ENCODE measurements at places on chromosomes 1 and 21.

- DNase-seq = peak; percentile 46
Measured at GRCh38 chr1:11874258-11874562, 15.5 kb upstream of the NPPB start.

DNA sequence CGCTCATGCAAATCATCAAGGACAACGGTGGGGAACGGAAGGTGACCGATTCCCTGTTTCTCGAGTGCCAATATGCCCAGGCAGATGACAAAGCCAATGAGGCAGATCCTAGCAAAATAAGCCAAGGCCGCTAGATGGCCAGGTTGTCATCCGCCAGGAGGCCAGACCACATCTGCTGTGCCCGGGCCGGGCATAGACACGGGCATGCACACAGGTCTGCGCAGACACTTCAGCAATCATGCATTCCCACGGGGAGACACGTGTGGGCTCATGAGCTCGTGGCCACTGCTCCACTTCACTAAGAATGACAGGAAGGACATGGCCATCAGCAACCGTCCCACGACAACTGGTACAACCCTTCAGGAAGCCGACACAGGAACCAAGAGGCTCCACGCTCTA, 23.4 kb downstream of the WDR4 start:
- DNase-seq = no peak

- peak; percentile 51 for DNase-seq
Measured at GRCh38 chr1:170881268-170882265, 53.8 kb upstream of the MROH9 start.

DNA sequence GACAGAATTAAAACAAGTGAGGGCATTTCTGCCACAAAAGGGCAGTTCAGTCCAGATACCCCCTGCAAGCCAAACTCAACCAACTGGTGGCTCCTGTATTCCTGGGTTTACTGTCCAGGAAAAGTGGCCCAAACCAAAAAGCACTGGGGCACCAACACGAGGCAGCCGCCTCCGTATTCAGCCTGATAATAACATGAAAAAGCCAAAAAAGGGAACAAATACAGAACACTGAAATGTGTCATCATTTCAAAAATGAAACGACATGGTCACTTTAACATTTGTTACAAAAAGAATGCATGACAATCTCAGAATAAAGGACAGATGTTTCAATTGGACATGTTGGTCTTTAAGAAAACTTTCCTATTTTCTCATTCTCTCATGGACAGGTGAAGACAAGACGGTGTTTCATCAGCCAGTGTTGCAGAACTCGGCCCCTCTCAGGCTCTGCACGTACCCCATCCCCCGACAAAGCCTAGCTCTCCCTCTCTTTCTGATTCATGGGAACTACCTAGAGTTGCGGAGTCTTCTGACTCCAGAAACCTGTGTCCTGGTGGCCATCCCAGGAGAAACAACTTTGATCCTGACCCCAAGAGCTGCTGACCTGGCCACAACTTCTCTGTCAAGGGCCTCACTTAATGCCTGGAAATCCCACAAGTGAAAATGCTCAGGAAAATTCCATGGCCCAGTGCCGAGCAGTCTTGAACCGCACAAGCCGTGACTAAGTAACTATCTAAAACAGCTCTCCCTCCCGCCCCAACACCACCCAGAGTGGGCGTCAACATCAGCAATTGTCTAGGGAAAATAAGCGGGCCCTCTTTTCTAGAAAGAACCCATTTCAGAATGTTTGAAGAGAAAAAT, 27.1 kb downstream of the ZBTB17 start:
- DNase-seq = no peak

DNA sequence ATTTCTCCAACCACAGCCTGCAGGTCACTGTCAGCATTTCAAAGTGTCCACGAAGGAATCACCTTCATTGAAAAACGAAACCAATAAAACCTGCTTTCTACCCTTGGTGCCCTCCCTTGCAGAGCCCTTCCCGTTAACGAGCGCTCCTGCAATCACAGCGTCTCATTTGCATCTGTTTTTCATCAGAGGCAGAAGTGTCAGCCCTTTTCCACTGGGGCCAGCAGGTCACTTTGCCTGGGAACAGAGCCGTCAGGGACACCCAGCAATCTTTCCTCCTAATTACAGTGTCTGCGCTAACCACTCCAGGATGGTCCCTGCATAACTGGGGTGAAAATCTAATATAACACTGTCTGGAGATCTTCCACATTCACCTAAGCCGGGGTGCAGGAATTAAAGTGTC, 85.3 kb downstream of the PSMG1 start:
- no peak for DNase-seq

DNA sequence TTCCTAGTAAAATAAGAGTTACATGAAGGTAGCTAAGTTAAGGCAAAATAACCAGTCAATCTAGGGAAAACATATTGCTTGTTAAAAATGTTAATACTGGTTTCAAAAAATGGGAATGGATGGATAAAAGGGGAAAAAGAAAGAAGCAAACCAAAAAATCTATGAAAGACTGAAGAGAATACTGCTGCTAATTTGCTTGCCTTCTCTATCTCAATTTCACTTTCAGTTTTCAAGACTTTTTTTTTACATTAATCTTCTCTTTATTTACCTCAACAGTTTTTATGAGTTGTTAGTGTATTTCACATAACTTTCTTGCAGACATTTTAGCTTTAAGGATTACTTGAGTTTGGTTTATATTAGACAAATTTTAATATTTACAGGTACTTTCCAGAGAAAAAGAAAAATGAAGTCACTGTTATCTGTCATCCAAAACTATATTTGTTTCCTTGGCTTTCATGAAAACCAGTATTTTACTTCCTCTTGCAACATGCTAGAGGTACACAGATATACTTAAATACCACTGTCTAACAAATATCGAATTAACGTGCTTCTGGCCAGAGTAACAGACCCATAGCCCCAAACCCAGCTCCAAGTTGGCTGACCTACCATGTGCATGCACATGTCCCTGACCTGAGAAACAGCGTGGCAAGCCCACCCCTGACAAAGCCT, 70.7 kb downstream of the COL24A1 start:
- no peak for DNase-seq

DNA sequence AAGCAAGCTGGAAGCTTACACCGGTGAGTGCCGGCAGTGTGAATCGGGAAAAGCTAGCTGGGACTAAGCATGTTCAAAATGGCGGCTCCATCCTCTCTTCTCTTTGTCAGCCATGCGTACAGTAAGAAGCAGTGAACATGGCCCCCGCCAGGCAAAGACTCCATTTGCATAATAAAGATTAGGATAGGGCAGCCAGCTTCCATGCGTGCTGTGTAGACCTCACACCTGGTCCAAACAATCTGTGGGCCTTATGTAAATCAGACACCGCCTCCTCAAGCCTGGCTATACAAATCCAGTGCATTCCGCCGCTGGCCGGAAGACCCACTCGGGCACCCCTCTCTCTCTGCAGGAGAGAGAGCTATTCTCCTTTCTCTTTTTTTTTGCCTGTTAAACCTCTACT, 150.3 kb downstream of the TIAM1 start:
- no peak for DNase-seq

GRCh38 chr1:73033640-73034039, 751.3 kb upstream of the NEGR1 start:
- DNase-seq = no peak

- DNase-seq = no peak
Measured at GRCh38 chr1:21256776-21257175, 33.5 kb downstream of the ECE1 start.

DNA sequence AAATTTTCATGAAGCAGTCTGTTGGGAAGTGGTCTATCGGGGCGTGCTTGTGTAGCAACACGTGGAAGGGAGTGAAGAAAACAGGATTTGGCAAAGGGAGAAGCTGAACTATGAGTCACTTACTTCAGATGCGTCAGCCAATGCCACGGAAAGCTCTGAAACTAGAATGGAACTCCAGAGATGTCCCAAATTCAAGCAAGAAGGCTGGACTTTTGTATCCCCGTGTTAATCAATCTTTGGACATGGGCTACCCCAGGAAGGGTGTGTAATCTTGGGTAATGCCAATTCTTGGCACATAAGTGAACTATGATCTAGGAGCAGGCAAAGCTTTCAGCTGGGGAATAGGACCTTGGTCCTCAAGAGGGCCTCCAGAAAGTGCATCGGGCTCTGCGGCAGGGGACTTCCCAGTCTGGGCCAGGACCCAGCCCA, 102.6 kb downstream of the ADSS2 start:
- DNase-seq = no peak

All from kidney (tissue), 22 donors.